Osteocyte (in vitro differentiated cells): ENCODE measurements at places on chromosomes 7 and 10.

DNA sequence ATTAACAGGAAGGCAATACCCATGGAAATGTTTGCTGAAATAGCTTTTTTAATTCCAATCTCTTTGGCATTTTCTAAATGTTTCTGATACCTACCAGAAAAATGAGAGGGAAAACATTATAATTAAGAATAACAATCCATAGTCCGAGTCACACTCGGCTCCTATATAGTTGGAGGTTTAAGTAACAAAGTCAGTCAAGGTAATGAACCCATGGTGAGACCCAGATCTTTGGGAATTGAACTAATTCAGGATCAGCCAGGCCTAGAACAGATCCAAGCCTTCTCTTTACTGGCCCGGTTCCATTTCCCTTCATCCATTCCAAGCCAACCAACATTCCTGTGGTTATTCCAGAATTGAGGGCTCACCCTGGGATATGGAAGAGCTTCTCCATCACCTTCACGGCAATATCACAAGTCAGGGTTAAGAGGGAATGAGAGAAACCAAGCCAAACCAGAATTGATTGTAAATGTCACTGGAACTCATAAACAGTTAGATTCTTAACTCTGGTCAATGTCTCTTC, 28.3 kb downstream of the ABCB4 start:
- DNase-seq = no peak

- DNase-seq = no peak
Observed at GRCh38 chr10:35416619-35417312, 80.5 kb downstream of the CCNY start.

GRCh38 chr7:42100156-42100508, 136.9 kb downstream of the GLI3 start:
- no peak for DNase-seq

DNA sequence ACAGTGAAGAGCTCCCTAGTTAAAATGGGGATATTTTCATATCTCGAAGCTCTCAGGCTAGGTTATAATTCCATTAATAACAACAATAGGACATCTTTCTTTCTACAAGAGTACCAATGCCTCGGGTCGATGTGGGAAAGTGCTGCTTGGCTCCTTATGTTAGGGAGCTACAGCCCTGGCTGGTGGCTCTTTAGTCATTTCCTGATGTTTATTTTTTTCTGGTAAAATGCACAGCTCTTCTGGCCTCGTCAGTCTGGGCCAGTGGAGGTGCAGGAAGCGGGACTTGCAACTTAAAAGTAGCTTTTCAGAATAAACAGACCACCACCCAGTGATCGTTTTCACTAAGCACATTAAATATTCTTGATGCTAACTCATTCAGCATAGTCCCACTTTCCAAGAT, 58.3 kb downstream of the MKX start:
- DNase-seq = no peak

DNA sequence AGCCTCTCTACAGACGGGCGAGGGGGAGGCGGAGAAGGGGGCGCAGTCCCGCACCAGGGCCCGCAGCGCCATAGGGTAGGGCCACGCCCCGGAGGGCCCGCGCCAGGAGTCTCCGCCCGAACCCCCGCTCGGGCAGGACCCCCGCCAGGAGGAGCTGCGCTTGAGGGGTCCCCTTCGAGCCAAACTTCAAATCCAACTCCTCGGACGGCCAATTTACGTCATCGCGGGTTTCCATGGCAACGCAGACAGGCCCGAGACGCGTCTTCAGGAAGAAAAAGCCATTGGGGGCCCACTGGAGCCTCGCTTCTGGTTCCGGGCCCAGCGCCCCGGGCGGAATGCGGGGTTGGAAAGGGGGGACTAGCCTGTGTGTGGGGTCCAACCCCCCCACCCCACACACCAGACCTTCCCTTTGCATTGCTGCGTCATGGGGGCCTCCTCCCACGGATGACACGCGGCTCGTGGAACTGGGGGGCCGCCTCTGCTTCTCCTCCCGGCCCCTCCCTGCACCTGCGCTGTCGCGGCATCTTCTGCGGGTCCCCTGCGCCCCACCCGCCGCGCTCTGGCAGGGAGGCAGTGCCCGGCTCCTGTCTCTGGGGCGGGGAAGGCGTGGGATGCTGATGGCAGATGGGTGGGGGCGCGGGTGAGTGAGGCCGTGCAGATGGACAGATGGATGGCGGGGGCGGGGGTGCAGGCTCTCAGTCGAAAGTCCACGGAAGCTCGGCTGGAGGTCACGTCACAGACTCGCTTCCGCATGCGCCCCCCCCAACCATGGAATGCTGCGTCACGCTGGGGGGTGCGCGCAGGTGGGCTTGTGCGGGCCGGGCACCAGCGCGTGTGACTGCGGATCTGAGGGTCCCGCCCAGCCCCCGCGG, 1.2 kb downstream of the CALY start:
- peak; percentile 86 for DNase-seq

DNA sequence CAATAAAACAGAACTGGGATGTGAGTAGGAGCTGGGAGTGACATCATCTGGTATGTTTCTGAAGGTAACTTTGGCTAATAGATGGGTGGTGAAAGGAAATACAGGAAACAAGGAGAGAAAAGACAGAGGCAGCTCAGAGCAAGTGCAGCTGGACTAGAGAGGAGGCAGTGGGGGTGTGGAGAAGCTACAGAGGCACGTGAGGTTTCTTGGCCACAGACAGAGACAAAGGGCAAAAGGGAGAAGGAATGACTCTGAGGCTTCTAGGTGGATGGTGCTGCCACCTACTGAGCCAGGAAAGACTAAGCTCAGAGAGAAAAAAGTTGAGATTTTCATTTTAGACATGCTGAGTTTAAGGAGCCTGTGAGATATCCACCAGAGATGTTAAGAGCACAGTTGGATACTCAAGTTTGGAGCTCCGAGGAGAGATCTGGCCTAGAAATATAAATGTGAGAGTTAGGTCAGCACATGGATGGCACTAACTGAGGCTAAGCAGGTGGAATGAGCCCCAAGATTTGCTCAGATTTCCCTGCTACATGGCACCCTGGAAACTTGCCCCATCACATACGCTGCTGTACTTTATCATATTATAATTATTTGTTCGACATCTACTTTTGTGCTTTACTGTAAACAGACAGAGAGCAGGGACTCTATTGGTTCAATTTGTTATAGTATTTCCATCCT, 293.0 kb upstream of the IMMP2L start:
- DNase-seq = no peak

DNA sequence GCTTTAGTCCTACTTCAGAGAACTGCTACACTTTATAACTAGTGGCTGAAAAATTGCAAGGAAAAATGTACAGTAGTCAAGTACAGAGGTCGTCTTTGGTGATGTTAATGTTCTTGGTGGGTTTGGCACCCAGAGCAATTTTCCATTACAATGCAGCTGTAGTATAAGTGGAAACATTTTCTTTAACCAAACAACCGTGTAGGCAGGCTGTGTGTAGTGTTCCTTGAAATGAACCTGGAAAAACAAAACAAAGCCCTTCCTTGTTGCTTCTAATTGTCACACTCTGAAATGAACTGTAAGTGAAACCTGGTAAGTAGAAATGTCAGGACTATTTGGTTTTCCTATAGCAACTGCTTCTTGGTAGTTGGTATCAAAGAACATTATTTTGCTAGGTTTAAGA, 256.9 kb downstream of the MDFIC start:
- no peak for DNase-seq

DNA sequence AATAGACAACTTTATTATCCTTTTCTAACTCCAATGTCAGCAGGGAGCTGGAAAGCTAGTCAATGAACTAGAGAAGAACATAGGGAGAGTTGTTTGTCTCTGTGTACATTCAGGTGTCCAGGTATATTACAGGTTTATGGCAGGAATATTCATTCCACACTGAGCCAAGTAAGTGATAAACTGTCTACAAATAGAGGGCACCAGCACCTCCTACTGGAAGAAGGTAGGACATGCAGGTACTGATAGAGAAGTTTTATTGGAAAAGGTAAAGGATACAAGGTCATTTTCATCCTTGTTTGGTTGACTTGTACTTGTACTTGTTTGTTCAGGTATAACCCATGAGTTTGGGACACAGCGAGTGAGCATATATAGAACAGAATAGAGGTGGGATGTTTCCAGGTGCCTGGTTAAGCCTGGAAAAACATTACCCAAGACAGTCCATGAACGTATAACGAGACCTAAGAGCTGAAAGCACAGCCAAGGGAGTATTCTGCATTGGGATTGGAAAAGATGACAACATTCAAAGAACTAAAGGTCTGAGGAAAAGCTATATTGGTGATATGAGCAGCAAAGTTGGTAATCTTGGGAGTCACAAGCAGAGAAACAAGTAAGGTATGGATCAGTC, 61.4 kb upstream of the PPP1R3C start:
- no peak for DNase-seq

GRCh38 chr7:108911016-108911415, 341.3 kb downstream of the DNAJB9 start:
- no peak for DNase-seq

GRCh38 chr7:121285066-121285667, 43.6 kb upstream of the WNT16 start:
- DNase-seq = no peak

DNA sequence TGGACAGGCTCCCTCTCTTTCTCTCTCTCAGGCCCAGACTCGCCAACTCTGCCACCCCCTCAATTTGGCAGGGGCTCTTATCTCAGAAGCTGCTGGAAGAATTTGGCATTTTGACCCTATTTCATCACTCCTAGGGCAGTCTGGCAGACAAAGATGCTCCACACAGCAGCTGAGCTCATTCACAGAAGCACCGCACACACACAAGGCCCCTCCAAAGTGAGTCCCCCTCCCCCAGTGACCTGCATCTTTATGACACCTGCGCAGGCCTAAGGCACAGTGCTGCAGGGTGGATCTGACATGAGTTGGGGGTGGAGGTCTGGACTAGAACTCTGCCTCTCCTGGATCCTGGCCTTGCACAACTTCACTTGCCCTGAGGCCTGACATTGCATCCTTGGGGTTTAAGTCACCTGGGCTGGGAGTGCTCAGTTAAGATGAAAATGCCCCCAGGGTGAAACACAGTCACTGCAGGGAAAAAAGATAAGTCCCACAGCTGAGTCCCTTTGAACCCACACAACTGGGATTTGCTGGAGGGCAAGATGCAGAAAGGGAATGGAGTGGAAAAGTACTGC, 41.1 kb upstream of the DUSP5 start:
- no peak for DNase-seq

GRCh38 chr10:113825791-113826190, 28.1 kb downstream of the DCLRE1A start:
- no peak for DNase-seq

- no peak for DNase-seq
Observed at GRCh38 chr10:45513551-45513950, 139.5 kb downstream of the ALOX5 start.

GRCh38 chr10:127451628-127452027, 97.5 kb upstream of the NPS start:
- no peak for DNase-seq

DNA sequence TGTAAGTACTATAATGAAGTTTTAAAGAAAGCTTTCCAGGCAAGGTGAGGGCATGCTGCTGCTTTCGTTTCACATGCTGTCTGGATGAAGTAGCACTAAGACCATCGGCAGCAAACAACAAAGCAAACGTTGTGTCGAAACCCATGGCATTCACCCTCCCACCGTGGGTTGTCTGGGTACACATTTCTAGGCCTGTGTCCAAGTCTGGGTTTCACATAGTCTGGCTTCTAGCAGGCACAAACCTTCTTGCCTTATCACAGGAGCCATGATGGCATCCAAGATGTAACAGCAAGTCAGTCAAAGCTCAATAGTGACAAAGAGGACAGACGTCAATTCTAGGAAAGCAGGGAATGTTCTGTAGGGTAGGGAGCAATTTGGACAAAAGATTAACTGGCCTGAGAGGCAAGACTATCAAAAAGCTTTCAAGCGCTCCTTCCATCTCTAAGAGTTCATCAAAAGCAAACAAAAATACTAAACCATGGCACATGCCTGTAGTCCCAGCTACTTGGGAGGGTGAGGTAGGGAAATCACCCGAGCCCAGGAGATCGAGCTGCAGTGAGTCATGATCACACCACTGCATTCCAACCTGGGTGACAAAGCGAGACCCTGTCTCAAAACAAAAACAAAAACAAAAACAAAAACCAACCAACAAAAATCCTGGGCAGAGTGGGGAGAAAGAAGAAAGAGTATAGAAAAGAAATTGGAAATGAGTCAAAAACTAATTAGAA, 42.7 kb downstream of the PAXIP1 start:
- DNase-seq = no peak

DNA sequence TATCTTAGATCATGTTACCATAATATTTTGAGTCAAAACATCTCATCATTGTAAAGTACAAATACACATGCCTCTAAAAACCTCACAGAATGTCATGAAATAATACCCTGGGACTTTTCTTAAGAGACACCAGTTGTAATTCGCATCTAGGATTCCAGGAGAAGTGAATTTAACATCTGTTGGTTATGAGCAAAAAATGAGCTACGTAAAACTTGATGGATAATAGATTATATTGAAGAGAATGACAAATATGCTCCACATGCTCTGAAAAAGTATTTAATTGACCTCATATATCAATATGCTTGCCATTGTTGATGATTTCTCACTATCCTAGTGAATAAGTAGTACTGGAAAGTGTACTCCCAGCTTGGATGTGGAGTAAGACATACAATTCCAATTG, 227.0 kb downstream of the BBS9 start:
- DNase-seq = no peak

GRCh38 chr10:21285207-21285606, 240.3 kb downstream of the SKIDA1 start:
- DNase-seq = no peak

GRCh38 chr10:31704195-31704594, 224.4 kb downstream of the ARHGAP12 start:
- DNase-seq = peak; percentile 34

GRCh38 chr7:28473571-28474281, 61.4 kb downstream of the CREB5 start:
- no peak for DNase-seq

GRCh38 chr7:47819607-47819920, 128.7 kb downstream of the PKD1L1 start:
- DNase-seq = no peak

DNA sequence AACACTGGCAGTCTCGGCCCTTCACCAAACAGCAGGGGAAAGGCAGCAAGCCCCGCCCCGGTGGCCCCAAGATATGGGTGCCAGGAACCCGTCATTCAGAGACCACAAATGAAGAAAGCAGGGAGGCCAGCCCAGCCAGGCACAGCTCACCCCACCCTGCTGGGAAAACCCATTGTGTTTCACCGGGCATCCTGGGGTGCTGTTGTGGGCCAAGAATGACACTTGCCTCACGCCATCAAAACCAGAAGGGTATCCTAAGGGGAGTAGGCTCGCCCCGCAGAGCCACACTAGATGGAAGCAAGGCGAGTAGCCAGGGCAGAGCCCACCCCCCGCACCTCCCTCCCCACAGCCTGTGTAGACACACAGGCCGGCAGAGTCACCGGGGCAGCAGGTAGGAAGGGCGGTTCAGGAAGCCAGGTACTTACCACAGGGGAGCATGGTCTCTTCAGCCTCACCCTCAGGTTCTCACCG, 72.5 kb upstream of the KCNMA1 start:
- peak; percentile 82 for DNase-seq

GRCh38 chr7:32958046-32959025, 1.1 kb downstream of the FKBP9 start:
- no peak for DNase-seq

- peak; percentile 92 for DNase-seq
Observed at GRCh38 chr10:72274730-72275350, 1.1 kb downstream of the DDIT4 start.
